ENCODE measurements at places on chromosomes 3 and 15.

- no peak for DNase-seq
These were observed 34.5 kb upstream of the SKOR1 start for GRCh38 chr15:67790610-67791319.

DNA sequence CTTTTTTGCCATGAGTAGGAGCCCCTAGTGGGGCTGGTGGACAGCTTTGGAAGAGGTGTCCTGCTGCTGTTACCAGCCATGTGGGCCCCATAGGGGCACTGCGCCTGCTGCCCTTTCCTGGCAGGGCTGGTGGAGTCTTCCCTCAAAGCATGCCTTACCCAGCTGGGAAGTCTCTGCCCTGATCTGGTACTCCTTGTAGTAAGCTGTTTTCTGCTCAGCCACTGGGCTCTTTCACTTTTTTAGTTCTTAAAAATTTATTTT, 26.2 kb downstream of the HMCES start:
- DNase-seq: no peak

- no peak for DNase-seq
These were observed 15.5 kb downstream of the TATDN2 start for GRCh38 chr3:10263646-10264363.

DNA sequence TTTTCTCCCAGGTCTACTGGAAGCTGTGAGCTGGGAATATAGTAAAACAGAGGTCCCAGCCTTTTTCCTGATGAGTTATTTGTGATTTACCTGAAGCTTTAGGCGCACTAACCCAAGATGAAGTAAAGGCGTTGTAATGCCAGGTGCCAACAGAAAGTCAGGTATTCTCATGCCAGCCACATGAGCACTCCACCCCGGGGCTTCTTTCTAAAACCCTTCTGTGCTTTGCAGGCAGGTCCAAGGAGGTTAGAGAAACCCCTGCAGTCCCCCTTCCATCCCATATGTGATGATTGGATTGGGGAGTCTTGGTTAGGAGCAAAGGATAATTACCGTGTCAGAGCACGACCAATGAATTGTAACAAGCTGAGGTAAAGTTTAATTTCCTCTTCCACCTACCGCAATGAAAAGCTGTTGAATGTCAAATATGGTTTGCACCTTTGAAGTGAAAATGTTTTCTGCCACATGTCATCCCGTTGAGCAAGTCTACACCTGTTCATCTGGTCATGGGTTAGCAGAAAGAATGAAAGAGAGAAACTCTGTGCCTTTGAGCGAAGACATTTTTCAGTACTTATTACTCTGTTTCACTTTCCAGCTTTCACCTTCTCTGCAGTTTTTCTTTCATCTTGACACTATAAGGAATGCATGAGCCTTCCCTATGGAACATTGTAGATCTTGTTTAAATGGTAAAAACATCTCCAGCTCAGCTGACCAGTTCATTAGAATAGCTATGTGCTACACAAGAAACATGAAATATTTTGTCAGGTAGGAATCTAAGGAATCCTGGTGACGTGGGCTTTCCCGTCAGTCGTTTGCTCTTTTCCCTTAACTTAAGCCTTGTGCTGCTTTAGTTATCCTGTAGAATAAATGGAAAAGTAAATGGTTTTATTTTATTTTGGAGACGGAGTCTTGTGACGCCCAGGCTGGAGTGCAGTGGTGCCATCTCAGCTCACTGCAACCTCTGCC, 204.6 kb upstream of the IL12A start:
- no peak for DNase-seq

- no peak for DNase-seq
These were observed 277.0 kb upstream of the LRRC3B start for GRCh38 chr3:26345613-26346012.

GRCh38 chr3:8204853-8205650, 296.6 kb upstream of the LMCD1 start:
- no peak for DNase-seq

Measured in M059J (cell line).